Activated T-cell treated with anti-CD3 and anti-CD28 coated beads, Interleukin-2, amount 50 U/mL, for 4 hours (primary cell): ENCODE measurements at places on chromosomes 11 and 22.

DNA sequence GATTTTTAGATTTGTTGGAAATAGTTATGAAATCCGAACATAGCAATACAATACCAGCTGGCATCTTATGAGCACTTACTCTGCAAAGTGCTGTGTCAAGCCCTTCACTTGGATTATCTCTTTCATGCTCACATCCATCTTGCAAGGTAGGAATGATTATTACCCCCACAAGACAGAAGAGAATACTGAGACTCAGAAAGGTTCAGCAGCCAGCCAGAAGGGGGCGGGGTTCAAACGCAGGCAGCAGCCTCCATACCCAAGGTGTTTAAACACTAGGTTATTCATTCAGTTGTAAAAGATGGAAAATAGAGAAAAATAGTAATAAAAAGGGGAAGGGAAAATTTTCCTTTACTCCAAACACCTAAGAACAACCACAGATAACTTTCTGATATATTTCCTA lies 158.5 kb downstream of the CCDC34 start:
- no peak for DNase-seq

GRCh38 chr22:46433318-46433717 lies 97.8 kb downstream of the TRMU start:
- no peak for DNase-seq

DNA sequence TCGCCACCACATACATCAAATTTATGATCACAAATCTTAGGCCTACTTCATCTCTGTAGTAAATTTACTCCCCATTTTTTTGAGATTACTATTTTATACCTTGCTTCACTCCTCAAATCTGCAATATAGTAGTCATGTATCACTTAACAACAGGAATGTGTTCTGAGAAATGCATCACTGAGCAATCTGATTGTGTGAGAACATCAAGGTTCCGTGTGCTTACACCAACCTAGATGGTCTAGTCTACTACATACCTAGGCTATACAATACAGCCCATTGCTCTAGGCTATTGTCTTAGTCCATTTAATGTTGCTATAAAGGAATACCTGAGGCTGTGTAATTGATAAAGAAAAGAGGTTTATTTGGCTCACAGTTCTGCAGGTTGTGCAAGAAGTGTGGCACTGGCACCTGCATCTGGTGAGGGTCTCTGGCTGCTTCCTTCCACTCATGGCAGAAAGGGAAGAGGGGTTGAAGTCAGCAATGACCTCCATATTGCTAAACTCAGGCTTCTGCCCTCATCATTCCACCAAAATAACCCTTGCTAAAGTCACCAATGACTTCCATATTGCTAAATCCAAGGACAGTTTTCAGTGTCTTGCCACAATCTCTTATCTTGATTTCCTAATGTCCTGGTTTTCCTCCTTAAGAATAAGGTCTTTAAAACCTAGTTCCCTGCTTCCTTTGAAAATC lies 140.3 kb downstream of the RBFOX2 start:
- no peak for DNase-seq

GRCh38 chr22:37340331-37341262 lies 58.3 kb downstream of the CYTH4 start:
- DNase-seq, result no peak

DNA sequence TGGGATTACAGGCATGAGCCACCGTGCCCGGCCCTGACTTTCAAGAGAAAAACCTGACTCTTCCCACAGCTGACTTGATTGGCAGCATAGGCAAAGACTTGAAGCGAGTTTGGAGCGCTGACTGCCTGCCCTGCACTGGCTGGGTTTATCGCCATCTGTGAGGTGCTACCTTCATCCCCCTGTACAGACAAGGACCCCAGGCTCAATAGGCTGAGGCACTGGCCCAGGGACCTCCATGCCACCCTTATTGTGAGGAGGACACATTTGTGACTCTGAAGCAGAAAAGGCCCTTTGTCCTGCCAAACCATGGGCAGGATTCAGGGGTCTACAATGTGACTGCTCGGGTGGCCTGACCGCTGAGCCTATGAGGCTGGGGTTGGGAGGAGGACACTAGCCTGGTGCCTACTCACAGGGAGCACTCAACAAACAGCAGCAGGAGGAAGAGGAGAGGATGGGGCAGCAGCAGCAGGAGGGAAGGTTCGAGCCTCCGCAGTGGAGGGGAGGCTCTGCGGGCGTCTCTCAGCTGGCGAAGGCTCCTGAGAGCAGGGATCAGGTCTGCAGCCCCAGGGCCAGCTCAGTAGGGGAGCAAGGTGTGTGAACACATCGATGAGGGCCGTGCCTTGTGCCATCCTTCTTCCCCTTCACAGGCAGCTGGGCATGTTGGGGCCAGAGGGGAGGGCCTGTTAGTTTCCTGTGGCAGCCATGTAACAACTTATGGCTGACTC lies 72.9 kb upstream of the WNT7B start:
- DNase-seq, result no peak

GRCh38 chr22:30204015-30204741 lies 42.4 kb downstream of the LIF start:
- no peak for DNase-seq
